ENCODE measurements at places on chromosomes 5 and 9.

DNA sequence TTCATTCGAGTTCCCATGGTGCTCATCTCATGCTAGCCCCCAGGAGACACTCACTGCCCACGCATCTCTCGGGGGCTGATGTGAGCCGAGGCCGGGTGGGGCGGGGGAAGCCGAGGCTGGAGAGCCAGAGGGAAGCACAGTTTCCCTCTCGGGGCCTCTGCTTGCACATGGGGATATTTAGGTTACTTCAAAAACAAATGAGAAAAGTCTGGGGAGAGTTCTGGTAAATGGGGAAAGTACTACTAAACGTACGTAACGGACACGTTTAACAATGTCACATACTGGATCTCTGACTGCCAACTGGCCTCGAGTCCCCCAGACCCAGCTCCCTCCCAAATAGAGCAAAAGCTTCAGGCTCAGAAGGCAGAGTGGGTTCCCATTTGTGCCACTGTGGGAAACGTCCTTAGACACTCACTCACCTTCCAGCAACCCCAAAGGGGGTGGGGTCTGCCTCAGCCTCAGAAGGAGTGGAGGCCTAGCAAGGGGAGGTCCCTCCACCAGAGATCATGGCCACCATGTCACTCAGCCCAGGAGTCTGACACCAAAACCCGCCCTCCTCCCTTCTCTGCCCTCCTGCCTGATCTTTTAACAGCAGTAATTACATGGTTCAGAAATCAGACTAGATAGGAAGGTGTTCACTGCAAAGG is 33.8 kb upstream of the NTNG2 start:
- no peak overlapping the region for H3K4me3 ChIP-seq
- no peak for DNase-seq
- no peaks in the 10 kb centered on the region for H3K36me3 ChIP-seq
- H3K27ac ChIP-seq, result no peak overlapping the region
- peaks cover 70% of the 10 kb centered on the region for H3K27me3 ChIP-seq

DNA sequence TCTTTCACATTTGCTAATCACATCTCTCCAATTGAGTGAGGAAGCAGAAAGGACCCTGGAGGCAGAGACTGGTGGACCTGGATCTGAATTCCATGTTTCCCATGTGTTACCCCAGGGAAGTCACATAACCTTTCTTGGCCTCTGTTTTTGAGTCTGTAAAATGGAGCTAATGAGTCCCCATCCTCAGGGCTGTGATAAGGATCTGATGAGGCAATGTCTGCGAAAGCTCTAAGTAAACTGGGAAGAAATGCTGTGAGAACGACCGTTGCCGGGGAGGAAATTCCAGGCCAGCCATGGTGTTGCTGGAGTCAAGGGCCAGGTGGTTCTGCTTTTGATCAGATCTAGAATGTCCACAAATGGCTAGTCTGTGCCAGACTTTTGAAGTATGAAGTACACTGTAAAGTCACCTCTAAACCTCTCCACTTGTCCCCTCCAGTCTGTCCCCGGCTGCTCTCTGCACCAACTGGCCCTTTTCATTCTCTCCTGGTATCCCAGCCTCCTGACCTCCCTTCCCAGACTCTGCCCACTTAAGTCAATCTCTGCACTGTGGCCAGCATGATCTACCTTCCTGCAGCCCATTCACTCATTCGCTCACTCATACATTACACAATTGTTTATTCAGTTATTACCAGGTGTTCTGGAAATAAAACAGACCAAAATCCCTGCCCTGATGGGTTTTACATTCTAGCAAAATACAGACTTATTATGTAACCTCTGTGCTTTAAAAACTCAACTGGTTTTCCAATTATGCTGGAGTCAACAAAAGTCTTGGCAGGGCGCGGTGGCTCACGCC is 32.5 kb upstream of the N4BP3 start:
- H3K4me1 ChIP-seq, result peaks cover 5% of the 10 kb centered on the region
- no peak overlapping the region for H3K27ac ChIP-seq
- H3K36me3 ChIP-seq, result no peaks in the 10 kb centered on the region
- DNase-seq, result no peak

DNA sequence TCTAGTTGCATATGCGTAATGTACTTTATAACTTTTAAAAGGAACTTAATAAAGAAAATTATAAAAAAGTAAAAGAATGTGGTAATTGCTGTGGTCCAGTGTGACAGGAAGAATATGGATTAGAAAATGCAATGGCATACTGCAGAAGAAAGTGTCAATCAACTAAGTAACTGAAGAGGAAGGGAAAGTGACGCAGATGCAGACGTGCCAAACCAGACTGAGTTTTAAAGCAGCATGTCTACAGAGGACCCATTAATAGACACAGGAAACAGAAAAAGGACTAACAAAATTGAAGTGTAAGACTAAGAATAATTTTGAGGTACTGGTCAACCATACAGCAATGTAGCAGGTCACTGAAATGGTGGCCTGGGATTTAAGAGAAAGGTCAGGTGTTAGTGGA is 73.3 kb downstream of the DPYSL3 start:
- no peak overlapping the region for H3K4me3 ChIP-seq
- H3K4me1 ChIP-seq, result no peaks in the 10 kb centered on the region
- no peaks in the 10 kb centered on the region for H3K27me3 ChIP-seq
- no peak overlapping the region for H3K27ac ChIP-seq
- H3K36me3 ChIP-seq, result no peaks in the 10 kb centered on the region

DNA sequence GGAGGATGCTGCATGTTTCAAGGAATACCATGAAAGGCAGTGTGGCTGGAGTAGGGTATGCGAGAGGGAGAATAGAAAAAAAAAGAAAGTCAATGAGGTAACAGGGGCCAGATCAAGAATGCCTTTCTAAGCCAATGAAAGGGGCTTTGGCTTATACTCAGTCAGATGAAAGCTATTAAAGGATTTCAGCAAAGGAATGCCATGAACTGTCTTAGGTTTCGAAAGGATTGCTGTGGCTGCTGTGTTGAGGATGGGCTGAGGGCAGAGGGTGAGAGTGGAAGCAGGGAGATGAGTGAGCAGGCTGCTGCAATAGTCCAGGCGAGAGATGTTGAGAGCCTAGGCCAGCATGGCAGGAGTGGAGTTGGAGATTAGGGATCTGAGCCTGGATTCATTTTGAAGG is 135.4 kb upstream of the CKMT2 start:
- H3K36me3 ChIP-seq, result no peaks in the 10 kb centered on the region
- H3K4me1 ChIP-seq, result no peaks in the 10 kb centered on the region
- no peak overlapping the region for H3K27ac ChIP-seq
- H3K27me3 ChIP-seq, result peaks cover 3% of the 10 kb centered on the region

- H3K27ac ChIP-seq, result no peak overlapping the region
- no peak for DNase-seq
- no peak overlapping the region for H3K4me3 ChIP-seq
- H3K36me3 ChIP-seq, result no peaks in the 10 kb centered on the region
Observed at GRCh38 chr5:5953584-5954274, 424.6 kb downstream of the MED10 start.

DNA sequence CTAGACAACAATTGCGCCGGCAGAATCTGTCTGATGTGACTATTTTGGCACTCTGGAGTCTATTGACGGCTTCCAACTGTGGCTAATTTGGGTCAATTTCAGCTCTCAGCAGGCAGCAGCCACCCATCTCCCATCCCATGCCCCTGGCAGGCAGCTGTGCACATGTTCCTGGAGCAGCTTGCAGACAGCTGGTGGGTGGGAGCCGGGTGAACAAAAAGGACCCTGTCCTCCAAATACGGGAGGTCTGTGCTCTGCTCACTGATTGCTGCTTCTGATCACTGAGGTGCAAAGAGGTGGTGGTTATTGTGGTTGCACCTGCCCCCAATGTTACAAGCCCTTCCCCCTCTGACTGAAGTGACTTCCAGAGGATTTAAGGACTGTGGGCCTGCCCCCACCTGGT is 45.0 kb upstream of the N4BP3 start:
- H3K4me3 ChIP-seq, result peak overlapping the region; percentile 53
- DNase-seq, result no peak
- peaks cover 5% of the 10 kb centered on the region for H3K27me3 ChIP-seq
- peaks cover 28% of the 10 kb centered on the region for H3K4me1 ChIP-seq
- peak overlapping the region; percentile 41 for H3K27ac ChIP-seq

DNA sequence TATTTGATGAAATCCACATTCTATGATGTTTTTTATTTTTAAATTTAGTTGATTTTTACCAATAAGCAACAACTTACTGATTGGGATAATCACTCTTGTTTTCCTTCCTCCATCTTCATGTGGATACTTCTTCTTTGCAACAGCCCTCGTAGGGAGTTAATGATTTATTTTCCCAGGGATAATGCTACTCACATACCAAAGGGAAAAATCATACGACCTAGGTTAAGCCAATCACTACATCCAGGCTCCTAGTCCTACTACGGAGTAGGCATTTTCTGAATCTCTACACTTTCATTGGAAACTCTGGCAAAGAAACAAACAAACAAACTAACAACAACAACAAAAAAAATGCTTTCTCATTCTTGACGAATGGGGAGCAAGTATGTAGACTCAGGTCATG is 663.4 kb downstream of the PTPRD start:
- peaks cover 2% of the 10 kb centered on the region for H3K27me3 ChIP-seq
- no peak overlapping the region for H3K4me3 ChIP-seq
- H3K4me1 ChIP-seq, result no peaks in the 10 kb centered on the region
- DNase-seq, result no peak
- H3K36me3 ChIP-seq, result no peaks in the 10 kb centered on the region

GRCh38 chr5:65156933-65157332 is 324.8 kb downstream of the ADAMTS6 start:
- H3K36me3 ChIP-seq, result no peaks in the 10 kb centered on the region
- no peak for DNase-seq
- no peak overlapping the region for H3K27ac ChIP-seq
- H3K4me1 ChIP-seq, result no peaks in the 10 kb centered on the region
- H3K4me3 ChIP-seq, result no peak overlapping the region
- no peaks in the 10 kb centered on the region for H3K27me3 ChIP-seq

DNA sequence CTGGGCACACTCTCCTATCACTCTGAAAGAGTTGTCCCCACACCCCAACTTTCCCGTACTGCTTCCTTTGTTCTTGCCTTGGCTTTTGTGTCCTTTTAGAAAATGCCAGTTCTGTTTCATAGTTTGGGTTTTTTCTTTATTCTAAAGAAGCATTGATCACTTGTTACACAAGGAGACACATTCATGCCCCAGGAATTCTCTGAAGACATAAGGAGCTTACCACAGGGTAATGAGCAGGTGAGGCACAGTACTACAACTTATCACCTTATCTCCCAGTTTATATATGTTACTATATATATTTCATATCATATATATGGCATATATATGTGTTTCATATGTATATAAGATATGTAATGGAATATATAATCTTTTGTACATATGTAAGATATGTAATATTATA is 6.5 kb upstream of the SSBP2 start:
- peaks cover 5% of the 10 kb centered on the region for H3K4me1 ChIP-seq
- H3K27ac ChIP-seq, result no peak overlapping the region
- no peak for DNase-seq
- no peak overlapping the region for H3K4me3 ChIP-seq

DNA sequence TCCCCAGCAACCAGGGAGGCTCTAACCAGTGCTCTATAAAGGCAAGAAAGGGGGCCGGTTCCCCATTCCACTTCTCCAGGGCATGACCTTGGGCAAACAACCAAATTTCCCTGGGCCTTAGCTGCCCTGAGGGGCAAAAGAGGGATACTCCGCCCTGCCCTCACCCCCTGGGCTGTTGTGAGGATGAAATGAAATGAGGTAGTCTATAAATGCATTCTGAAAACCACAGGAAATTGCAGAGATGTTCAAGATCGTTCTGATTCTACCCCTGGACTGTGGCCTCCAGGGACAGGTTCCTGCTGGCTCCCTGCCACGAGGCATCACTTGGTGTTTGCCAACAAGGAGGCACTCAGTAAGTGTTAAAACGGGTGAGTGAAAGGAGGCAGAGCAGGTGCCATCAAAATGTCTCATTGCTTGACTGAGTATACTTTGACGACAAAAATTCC is 5.7 kb downstream of the RAPGEF1 start:
- peaks cover 52% of the 10 kb centered on the region for H3K36me3 ChIP-seq
- peaks cover 92% of the 10 kb centered on the region for H3K4me1 ChIP-seq
- DNase-seq, result no peak
- no peaks in the 10 kb centered on the region for H3K27me3 ChIP-seq
- H3K4me3 ChIP-seq, result peak overlapping the region; percentile 79

GRCh38 chr9:35748858-35749514 is at the start of the genes GBA2 and RGP1:
Gene GBA2, minus strand, starts transcription at chr9:35749228. Its CDS starts 524 bp downstream, at chr9:35748704.
Gene RGP1, plus strand, starts transcription at chr9:35749287. Its CDS starts 469 bp downstream, at chr9:35749756.
- peak; percentile 84 for DNase-seq
- H3K4me3 ChIP-seq, result peak within 1 kb of the TSS; percentile 93
- peaks cover 57% of the 10 kb centered on the region for H3K36me3 ChIP-seq
- peak within 1 kb of the TSS; percentile 88 for H3K27ac ChIP-seq
- H3K27me3 ChIP-seq, result no peaks in the 10 kb centered on the region

DNA sequence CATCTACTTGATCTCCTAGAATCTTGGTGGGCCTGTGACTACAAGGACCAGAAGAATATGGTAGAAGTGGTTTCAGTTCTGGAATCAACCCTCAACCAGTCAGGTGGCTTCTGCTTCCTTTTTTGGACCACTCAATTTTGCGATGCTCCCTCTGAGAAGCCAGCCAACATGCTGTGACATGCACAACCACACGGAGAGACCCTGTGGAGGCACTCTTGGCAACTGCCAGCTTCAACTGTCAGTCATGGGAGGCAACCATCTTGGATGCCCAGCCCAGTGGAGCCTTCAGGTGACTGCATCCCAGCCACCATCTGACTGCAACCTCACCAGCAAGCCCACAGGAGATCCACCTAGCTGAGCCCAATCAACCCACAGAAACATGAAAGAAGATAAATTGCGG is 137.3 kb downstream of the FAM114A2 start:
- H3K36me3 ChIP-seq, result no peaks in the 10 kb centered on the region
- H3K4me3 ChIP-seq, result no peak overlapping the region
- no peak for DNase-seq
- H3K4me1 ChIP-seq, result no peaks in the 10 kb centered on the region

- H3K27ac ChIP-seq, result no peak overlapping the region
- peaks cover 8% of the 10 kb centered on the region for H3K4me1 ChIP-seq
- no peak overlapping the region for H3K4me3 ChIP-seq
- H3K36me3 ChIP-seq, result no peaks in the 10 kb centered on the region
- DNase-seq, result no peak
- peaks cover 7% of the 10 kb centered on the region for H3K27me3 ChIP-seq
Observed at GRCh38 chr9:73153793-73154227, 2.1 kb downstream of the ANXA1 start.

GRCh38 chr5:114789773-114790402 is 379.8 kb downstream of the TRIM36 start:
- H3K4me1 ChIP-seq, result no peaks in the 10 kb centered on the region
- DNase-seq, result no peak
- no peaks in the 10 kb centered on the region for H3K36me3 ChIP-seq

GRCh38 chr5:115274584-115274983 is 11.9 kb upstream of the PGGT1B start:
- H3K27ac ChIP-seq, result peak overlapping the region; percentile 69
- peaks cover 2% of the 10 kb centered on the region for H3K36me3 ChIP-seq
- no peak overlapping the region for H3K4me3 ChIP-seq
- no peaks in the 10 kb centered on the region for H3K27me3 ChIP-seq

DNA sequence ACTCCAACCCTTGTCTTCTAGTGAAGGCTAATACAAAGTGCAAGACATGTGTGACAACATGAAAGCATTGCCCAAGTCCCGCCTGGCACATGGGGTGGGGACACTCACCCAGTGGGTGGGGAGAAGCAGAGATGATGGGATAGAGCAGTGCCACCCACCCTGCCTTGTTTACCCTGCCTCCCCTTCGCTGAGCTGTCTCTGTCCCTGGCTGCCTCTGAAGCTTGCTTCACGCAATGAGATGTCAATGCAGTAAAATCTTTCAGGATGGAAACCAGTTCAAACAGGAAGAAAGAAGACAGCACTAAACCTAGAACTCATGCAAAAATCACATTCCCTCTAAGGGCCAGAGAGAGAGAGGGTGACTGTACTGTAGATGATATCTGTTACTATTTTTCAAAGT is 148.0 kb downstream of the INSYN2B start:
- DNase-seq, result no peak
- no peak overlapping the region for H3K4me3 ChIP-seq
- H3K36me3 ChIP-seq, result peaks cover 50% of the 10 kb centered on the region
- peaks cover 6% of the 10 kb centered on the region for H3K4me1 ChIP-seq

All from activated B cell treated with CpG ODN at 0.5 μM for 24 hours (primary cell).